ENCODE measurements at places on chromosomes 7 and 10.

GRCh38 chr7:126608339-126608776, 644.4 kb downstream of the GRM8 start:
- DNase-seq = no peak

- no peak for DNase-seq
Measured at GRCh38 chr10:125087191-125087896, 73.0 kb downstream of the CTBP2 start.

DNA sequence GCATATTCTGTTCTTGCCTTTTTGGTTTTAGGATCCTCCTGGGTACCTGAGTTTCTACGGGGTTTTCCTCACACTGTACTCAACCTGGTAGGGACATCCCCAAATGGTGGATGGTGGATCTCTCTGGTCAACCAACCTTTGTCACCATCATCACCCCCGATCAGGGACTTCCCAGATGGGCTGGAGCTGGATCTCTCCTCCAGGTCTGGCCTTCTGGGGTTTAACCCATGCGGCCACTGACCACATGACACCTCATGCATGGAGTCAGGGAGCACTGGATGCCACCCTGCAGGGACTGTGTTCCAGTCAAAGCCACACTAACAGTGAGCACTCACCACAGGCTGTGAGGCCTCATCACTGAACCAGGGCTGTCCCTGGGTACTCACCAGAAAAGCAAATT, 80.0 kb downstream of the CELF2 start:
- DNase-seq = no peak

DNA sequence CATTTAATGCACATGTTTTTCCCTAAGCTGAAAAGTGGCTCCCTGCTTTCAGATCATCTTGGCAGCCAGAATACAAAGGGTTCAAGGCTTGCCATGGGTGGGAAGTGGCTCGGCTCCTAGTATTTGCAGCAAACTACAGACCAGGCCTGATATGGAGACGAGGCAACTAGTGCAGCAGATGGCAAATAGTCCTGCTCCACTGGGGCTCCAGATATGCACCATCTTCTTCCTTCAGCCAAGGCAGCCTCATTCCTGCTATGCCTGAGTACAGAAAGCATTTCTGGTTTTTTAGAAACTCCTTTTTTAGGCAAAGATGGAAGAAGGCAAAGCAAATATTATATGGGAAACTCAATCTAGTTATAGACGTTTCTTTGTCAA, 23.9 kb downstream of the LRRC4 start:
- DNase-seq = no peak

GRCh38 chr10:12417331-12417730, 68.0 kb downstream of the CAMK1D start:
- no peak for DNase-seq

All from stimulated activated naive CD4-positive, alpha-beta T cell treated with Interleukin-2 at 50 U/mL for 16 hours (primary cell).